Astrocyte (in vitro differentiated cells and primary cell): ENCODE measurements at places on chromosomes 6 and 20.
A peak's percentile ranks its signal among the peaks of the same experiment; 100 is the strongest.

DNA sequence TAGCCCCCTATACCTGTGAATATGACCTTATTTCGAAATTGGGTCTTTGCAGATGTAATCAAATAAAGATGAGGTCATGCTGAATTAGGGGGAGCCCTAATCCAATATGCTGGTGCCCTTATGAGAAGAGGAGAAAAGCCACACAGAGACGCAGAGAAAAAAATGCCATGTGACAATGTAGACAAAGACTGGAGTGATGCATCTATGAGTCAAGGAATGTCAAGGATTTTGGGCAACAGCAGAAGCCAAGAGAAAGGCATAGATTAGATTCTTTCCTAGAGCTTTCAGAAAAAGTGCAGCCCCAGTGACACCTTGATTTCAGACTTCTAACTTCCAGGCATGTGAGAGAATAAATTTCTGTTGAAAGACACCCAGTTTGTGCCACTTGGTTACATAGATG, 47.4 kb upstream of the HS3ST5 start:
- H3K27ac ChIP-seq = no peak overlapping the region
- peak; percentile 6 for DNase-seq
- no peak overlapping the region for H3K4me3 ChIP-seq
- H3K4me1 ChIP-seq = no peaks in the 10 kb centered on the region
- H3K36me3 ChIP-seq = no peaks in the 10 kb centered on the region
- H3K27me3 ChIP-seq = no peaks in the 10 kb centered on the region

- no peak overlapping the region for H3K4me3 ChIP-seq
- DNase-seq = no peak
- H3K36me3 ChIP-seq = no peaks in the 10 kb centered on the region
- H3K27me3 ChIP-seq = no peaks in the 10 kb centered on the region
These were observed 278.8 kb downstream of the HDGFL1 start for GRCh38 chr6:22848121-22848520.

DNA sequence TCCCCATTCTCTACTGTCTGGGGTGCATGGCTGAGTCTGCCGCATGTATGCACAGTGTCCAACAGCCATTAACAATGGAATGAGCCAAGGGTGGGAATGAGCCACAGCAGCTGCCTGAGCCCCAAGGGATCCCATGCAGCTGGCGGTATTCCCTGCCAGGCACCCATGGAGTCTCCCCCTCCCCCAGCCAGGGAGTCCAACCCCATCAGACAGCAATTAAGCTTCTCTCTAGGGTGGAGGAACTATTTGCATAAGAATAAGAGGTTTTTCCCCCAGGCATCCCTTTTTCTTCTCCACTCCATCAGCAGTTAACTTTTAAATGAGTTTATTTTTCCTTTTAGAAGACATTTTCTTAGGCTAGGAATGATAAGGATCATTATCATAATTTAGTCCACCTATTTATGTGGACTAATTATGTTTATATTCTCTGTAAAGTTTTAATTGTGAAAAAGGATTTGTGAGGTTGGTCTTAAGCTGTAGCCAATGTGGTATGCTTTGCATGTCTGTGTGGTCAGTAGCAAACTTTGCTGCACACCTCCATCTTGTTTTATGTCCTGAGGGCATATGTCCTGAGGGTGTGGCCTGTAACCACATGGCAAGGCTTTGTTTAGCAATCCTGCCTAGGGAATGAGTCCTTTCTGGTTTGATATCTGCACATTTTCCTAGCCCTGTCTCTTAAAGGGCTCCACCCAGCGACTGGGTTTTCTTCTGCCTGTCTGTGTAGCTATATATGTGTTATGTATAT, 158.9 kb upstream of the OLIG3 start:
- H3K27ac ChIP-seq = no peak overlapping the region
- no peaks in the 10 kb centered on the region for H3K27me3 ChIP-seq
- H3K36me3 ChIP-seq = no peaks in the 10 kb centered on the region
- DNase-seq = no peak
- no peaks in the 10 kb centered on the region for H3K4me1 ChIP-seq
- H3K4me3 ChIP-seq = no peak overlapping the region

- peak; percentile 87 for DNase-seq
- peaks cover 18% of the 10 kb centered on the region for H3K36me3 ChIP-seq
- H3K4me3 ChIP-seq = peak overlapping the region; percentile 8
These were observed 23.8 kb upstream of the FBXO9 start for GRCh38 chr6:53041356-53041755.

DNA sequence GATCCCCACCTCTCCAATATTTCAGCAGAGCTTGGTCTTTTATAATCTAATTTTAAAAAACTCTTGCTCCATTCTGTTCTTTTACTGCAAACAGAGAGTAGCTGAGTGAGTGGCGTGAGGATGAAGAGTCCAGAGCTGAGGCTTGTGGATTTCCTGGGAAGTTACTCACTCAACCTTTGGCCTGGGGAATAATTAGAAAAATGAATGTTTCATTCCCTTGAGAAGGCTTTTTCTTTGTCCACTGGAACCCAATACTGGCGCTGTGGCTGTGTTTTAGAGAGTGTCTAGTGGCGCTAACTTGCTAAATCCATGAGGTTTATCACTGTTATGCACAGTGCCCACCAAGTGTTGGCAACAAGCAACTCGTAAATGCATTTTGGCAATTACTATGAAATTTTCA, 251.5 kb downstream of the HIVEP2 start:
- H3K4me3 ChIP-seq = peak overlapping the region; percentile 40
- H3K4me1 ChIP-seq = peaks cover 28% of the 10 kb centered on the region
- peak overlapping the region; percentile 93 for H3K27ac ChIP-seq
- DNase-seq = peak; percentile 73

DNA sequence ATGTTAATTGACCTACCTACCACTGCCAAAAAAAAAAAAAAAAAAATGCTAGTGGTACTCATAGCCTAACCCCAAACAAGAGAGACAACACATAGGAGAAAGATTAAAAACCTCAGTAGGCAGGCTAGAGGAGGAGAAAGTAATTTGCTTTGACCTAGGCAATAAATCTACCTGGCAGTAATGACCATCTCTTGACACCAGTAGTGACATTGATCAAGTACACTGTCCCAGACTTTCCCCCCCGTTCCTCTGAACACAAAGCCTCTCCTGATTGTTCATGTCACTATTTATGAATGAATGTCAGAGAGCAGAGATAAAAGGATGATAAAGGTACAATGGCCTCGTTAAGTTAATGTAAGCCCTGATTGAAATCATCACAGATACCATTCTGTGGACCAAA, 746.8 kb downstream of the CBLN4 start:
- no peaks in the 10 kb centered on the region for H3K27me3 ChIP-seq
- no peak overlapping the region for H3K27ac ChIP-seq
- no peak for DNase-seq
- H3K36me3 ChIP-seq = no peaks in the 10 kb centered on the region
- no peak overlapping the region for H3K4me3 ChIP-seq

GRCh38 chr6:136525586-136526195, 24.5 kb downstream of the MAP7 start:
- no peak overlapping the region for H3K27ac ChIP-seq
- H3K4me1 ChIP-seq = no peaks in the 10 kb centered on the region
- H3K27me3 ChIP-seq = peaks cover 3% of the 10 kb centered on the region
- no peak overlapping the region for H3K4me3 ChIP-seq
- no peaks in the 10 kb centered on the region for H3K36me3 ChIP-seq
- peak; percentile 25 for DNase-seq

GRCh38 chr6:37160922-37161778, 8.8 kb upstream of the PIM1 start:
- H3K27me3 ChIP-seq = no peaks in the 10 kb centered on the region
- DNase-seq = peak; percentile 86
- peaks cover 12% of the 10 kb centered on the region for H3K4me1 ChIP-seq
- H3K36me3 ChIP-seq = no peaks in the 10 kb centered on the region
- H3K27ac ChIP-seq = peak overlapping the region; percentile 23

DNA sequence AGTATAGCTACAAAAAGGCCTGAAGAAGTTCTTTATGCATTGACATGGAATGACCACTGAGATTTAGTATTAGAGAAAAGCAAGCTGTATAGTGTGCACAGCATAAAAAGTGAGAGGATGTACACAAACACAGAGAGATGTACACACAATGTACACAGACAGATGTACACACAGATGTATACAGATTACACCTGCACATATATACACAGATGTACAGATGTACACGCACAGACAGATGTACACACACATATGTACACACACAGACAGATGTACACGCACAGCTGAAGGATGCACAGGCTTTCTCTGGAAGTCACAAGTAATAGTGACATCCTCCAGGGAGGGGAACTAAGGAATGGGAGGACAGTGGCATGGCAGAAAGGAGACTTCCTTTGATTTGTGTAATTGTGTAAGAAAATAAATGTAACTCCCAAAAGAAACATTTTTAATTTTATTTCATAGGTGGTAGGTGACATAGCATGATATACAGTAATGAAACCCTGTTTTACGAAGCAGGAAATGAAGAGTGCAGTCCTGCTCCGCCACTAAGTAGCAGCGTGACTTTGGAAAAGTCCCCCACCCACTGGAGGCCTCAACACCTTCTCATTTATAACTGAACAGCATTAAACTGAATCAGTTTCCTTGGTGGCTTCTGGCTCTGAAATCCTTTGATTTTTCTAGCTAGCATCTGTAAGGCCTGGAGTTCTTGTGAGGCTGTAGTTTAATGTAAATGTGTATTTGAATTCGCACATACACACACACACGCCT, 14.1 kb downstream of the NFATC2 start:
- H3K4me3 ChIP-seq = no peak overlapping the region
- DNase-seq = no peak
- H3K27ac ChIP-seq = peak overlapping the region; percentile 30
- H3K4me1 ChIP-seq = peaks cover 32% of the 10 kb centered on the region
- H3K36me3 ChIP-seq = no peaks in the 10 kb centered on the region

DNA sequence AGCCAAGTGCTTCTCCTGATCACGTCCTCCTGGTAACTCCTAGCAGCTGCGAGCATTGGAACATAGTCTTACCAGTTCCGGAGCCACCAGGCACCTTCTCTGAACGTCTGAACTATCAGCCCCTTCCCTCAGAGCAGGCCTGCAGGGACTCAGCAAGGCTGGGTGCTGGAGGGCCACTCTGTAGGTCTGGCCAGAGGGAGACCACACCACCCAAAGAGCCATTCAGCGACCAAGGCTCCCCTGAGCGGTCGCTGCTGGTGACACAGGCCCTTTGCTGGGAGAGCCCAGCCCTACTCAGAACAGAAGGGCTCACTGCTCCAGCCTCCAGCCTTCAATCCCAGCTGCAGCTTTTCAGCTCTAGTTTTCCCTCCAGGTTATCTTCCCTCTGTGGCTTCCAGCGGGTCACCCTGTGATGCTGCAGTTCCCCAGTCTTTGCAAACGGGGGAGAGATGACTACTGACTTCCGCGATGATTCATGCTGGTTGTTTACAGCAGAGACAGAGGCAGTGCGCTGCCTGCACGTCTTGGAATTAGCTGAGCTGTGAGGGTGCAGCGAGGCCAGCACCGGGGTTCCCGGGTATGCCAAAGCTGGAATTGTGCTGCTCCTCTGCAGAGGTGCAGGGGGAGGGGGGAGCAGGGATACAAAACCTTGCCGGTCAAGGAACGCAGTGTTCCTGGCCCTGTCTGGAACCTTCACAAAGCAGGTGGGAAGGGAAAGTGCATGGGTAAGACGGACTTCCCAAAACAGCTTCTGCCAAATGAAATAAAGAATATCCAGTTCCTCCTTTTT, 161.4 kb downstream of the LY86 start:
- no peak overlapping the region for H3K27ac ChIP-seq
- peak; percentile 88 for DNase-seq
- H3K36me3 ChIP-seq = no peaks in the 10 kb centered on the region
- H3K4me3 ChIP-seq = no peak overlapping the region
- H3K27me3 ChIP-seq = no peaks in the 10 kb centered on the region
